ENCODE measurements at places on chromosomes 16 and 17. TPM values are rescaled to one million over a fixed set of nuclear protein-coding genes. Genes with fewer than 3 reads are reported as not detected.

GRCh38 chr17:78314683-78315354 is 45.1 kb downstream of the SOCS3 start:
- DNase-seq = no peak

GRCh38 chr17:29007456-29007855 is 1.6 kb upstream of the SEZ6 start:
- no peak for DNase-seq

DNA sequence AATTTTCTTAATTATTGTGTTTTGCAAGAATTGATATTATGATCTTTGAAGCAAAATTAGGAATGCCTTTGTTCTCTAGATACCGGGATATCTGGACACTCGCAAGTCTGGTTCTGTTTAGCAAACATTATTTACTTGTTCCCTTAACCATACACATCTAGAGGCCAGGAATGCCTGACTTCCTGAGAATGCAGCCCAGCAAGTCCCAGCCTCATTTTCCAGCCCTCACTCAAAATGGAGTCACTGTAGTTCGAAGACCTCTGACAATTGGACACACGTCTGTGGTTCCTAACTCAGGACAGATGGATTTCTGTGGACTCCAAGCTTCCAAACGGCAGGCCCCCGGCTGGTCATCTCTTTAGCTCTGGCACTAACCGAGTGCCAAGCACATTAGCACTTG is 355.4 kb upstream of the RBFOX1 start:
- no peak for DNase-seq

GRCh38 chr17:80992077-80992947 is 671 bp downstream of the CHMP6 start:
- no peak for DNase-seq

GRCh38 chr17:49869038-49869374 is 21.1 kb upstream of the TAC4 start:
- DNase-seq = no peak

DNA sequence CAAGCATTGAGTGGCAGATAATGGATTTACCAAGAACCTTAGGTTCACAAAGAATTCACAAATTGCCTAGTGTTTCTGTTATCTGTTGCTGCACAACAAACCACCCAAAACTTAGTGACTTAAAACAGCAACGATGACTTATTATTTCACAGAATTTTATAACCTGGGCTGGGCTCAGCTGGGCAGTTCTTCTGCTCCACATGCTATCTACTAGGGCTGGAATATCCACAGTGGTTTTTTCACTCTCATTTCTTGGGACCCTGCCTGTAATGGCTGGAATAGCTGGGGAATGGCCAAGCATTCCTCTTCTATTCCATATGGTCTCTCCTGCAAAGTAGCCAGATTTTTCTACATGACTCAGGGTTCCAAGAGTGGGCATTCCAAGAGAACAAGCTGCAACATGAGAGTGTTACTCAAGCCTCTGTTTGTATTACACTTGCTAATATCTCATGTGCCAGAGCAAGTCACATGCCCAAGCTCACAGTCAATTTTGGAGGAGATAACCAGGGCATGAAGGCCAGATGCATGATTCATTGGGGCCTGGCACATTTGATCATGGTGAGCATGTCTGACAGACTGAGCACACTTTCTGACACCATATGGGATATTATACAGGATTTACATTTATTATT is 4.9 kb upstream of the PSMD7 start:
- DNase-seq = no peak

DNA sequence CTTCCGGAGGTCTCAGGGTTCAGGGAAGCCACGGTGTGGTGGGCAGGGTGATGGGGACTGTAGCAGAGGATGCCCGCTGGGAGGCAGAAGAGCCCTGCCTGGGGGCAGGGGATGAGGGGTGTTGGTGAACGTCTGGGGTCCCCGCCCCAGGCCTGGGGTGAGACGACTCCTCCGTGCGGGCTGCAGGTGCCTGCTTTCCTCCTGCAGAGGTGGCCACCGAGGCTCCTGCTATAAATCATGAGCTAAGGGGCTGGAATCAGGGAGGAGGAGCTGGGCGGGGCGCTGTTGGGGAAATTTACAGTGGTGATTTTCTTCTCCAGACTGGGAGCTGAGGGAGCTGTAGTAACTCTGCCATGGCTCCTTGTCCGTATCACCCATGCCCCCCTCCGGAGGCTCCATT is 167.0 kb downstream of the MRM1 start:
- no peak for DNase-seq

- DNase-seq = no peak
Measured at GRCh38 chr16:80197741-80198201, 343.0 kb upstream of the DYNLRB2 start.

GRCh38 chr17:47636273-47637030 is 13.3 kb upstream of the KPNB1 start:
- DNase-seq = no peak

GRCh38 chr16:17387256-17387655 is 83.5 kb downstream of the XYLT1 start:
- DNase-seq = no peak

- DNase-seq = no peak
Measured at GRCh38 chr17:10135539-10136257, 62.7 kb downstream of the GAS7 start.

DNA sequence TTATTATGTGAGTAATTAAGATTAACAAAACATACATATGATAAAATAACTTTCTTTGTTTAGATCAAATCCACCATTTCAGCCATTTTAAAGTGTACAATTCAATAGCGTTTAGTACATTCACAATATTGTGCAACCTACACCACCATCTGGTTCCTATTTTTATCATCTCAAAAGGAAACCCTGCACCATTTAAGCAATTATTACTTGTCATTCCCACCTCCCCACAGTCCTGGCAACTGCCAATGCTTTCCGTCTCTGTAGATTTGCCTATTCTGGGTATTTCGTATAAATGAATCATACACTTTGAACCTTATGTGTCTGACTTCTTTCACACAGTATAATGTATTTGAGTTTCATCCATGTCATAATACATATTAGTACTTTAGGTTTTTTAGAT is 162.5 kb upstream of the CNTNAP4 start:
- DNase-seq = no peak

Gene VAT1L
- total RNA-seq = 1.9 TPM

Gene ANKFN1
- total RNA-seq = 0.67 TPM

Gene HES7
- 1.7 TPM for total RNA-seq

Gene CA10
- not detected for total RNA-seq

Gene CRISPLD2
- 261 TPM for total RNA-seq

Gene ZSCAN10
- total RNA-seq = not detected

All from thyroid gland (tissue), 4 donors.